EH (cell line): ENCODE measurements at places on chromosomes 5 and 9.

GRCh38 chr9:98660541-98660940, 48.2 kb downstream of the GABBR2 start:
- no peak for DNase-seq

GRCh38 chr9:70406434-70406862, 8.0 kb downstream of the KLF9 start:
- DNase-seq = peak; percentile 72

DNA sequence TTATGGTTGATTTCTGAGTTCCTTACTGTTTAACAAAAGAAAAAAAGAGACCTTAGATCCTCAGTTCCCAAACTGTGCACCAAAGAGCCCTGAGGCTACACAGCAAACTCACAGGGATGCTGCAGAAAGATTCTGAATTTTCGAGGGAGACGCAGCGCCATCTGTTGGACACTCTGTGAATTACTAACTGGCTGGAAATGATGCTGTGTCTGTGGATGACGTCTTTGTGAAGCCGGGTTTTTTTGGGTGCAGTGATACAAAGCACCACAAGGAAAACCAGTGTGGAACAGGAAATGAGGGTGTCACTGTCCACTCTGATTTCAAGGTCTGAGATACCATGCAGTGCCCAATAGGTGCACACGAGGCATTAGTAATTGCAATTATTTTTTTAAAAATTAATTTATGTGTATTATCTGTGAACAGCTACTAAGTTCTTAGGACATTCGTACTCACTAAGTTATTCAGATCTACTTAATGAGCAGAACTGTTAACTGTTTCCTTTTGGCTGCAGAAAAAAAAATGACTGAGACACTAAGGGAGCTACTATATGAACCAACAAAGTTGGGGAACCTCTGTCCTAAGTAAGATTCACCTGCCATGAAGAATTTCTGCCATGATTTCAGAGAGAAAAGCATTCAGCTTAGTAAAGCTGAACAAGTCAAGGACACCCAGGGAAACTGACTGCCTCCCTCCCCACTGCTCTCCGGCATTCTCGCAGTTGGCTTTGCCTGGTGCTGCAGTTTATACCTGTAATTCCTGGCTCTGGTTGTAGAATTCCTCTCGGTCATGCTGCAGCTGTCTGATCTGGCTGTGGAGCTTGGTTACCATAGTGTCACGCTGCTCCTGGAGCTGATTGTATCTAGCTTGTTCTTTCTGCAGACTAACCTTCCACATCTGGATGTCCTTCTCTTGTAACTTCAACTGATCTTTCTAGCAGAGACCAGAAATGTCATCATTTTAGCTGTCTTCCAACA, 23.4 kb downstream of the SPACA9 start:
- DNase-seq = peak; percentile 84

GRCh38 chr9:34291023-34291422, 38.0 kb downstream of the KIF24 start:
- no peak for DNase-seq

DNA sequence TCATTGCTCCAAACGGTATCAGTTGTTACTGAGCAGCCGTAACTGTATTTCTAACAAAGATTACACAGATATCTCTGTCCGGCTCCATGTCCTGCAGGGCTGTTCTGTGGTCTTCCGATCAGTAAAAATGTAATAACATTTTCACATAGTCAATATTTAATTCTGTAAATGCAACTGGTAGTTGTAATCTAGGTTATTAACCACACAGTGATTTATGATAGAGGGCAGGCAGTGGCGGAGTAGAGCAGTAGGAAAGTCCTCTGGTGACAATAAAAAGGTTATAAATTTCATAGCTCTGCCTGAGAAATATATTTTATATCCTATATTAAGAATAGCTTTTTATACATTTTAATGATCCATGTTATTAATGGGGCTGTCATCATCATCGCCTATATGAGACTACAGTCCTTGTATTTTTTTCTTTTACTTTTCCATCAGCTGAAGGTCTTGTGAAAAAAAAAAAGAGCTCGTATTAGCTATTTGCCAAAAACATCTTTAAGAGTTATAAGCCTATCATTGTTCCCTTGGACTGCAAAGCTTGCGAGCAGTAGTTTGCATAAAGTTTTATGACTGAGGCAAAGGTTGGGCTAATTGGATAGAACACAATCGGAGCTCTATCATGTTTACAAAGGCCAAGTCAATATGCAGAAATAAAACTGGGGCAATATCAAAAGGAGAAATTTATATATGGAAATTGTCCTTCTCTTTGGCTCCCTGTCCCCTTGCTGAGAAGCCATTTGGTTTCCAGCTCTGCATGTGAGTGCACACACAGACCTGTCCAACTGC, 648.0 kb downstream of the IRX1 start:
- DNase-seq = no peak

- DNase-seq = peak; percentile 20
These were observed 9.5 kb downstream of the MTRR start for GRCh38 chr5:7878381-7878873.

DNA sequence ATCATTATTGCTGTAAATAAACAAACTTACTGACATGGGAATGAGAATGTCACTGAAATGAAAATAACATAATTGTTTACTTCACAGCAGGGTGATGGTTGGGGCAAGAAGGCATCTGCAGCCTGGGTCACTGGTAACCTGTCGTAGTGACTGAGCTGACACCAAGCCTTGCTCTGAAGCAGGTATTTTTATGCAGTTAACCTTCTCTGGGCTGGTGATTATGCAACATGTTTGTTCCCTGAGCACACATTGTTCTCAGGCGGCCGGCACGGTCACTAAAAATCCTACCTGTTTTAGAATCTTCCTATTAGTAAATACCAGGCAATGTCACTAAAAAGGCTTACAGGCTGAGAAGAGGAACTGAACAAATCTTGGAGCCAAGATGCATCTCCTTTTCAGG, 157.7 kb upstream of the NR3C1 start:
- DNase-seq = no peak

DNA sequence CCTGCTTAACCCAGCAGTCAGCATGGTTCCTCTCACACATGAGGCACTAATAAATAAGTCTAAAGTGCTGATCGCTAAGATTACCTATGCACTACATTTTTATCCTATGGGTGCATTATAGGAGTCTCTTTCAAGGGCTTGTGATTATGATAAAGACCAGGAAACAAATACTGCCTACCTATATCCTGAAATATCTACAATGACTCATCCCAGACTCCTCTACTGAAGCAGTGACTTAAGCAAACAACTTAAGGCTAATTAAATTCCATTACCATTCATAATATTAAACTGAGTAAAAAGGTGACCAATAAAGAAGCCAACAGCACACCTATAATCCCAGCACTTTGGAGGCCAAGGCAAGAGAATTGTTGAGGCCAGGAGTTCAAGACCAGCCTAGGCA, 338.4 kb downstream of the DNAH5 start:
- peak; percentile 20 for DNase-seq

GRCh38 chr9:109771796-109772531, 8.0 kb upstream of the PALM2AKAP2 start:
- peak; percentile 86 for DNase-seq

DNA sequence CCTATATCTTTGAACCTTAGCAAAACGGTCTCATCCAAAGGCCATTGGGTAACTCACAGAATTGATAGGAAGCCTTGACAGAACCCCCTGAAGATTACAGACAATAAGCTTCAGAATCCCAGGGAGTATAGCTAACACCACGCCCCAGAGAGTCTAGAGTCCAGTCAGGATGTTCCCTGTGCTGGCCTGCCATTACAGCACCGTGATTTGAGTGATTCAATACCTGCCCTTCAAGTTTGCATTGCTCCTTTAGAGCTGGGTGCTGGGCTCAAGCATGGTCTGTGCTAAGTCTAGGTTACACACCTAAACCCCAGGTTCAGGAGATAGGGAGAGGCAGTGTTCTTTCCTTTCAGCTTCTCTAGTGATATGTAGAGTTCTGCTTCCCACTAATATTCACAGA, 90.5 kb downstream of the RASEF start:
- no peak for DNase-seq

DNA sequence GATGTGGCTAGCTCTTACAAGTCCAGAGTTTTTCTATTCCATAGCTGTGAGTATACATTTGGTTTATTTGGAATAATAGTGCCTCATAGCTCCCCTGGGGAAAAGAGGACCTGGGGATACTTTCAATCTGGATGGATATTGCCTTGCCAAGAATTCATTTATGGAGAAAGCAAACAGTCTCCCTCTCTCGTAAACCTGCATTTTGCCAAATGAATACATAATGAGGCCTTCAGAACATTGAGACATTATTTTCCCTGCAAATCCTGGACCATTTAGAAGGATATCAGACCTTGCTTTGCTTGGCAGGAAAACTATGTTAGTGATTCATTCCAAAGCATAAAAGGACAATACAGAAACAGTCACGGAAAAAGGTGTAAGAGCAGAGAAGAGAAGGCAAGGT, 569.6 kb upstream of the BRINP1 start:
- peak; percentile 14 for DNase-seq

DNA sequence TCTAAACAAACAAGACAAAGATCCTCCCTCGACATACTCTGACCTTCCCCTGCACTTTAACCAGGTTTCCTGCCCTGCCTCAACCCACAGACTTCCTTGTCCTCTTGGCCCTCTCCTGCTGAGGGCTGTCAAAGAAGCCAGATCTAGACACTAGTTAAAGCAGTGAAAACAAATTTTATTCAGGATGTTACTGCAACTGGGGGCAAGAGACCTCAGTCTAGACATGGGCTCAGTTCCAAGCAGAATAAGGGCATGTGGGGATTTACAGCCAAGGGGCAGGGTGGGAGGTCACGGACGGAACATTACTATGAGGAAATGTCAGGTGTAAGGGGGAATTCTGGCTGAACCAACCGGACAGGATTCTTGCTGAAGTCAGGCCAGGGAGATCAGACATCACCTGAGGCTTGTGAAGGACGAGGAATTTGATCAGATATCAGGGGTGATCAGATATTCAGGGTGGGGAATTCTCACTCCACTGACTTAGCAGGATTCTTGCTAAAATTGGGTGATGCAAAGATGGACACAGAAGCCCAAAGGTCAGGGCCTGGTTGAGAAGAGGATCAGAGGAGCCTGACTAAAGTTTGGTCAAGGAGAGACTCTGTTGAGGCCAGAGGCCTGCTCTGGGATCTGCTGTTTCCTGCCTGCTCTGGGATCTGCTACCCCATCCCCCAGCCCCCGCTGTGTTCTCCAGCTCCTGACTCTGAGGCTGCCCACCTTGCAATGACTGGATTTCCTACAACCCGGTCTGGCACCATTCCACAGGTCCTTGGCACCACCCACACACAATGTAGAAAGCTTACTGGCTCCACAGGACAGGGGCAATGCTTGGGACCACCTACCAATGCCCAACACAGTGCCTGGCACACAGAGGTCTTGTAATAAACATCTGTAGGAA, 21.5 kb downstream of the GABBR2 start:
- no peak for DNase-seq

DNA sequence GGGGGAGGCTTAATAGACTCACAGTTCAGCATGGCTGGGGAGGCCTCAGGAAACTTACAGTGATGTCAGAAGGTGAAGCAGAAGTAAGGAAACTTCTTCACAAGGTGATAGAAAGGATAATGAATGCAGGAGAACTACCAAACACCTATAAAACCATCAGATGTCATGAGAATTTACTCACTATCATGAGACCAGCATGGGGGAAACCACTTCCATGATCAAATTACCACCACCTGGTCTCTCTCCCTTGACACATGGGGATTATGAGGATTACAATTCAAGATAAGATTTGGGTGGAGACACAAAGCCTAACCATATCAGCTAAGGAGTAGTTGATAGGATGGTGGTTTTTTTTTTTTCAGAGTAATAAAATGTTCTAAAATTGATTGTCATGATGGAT, 201.8 kb downstream of the CDH12 start:
- no peak for DNase-seq

DNA sequence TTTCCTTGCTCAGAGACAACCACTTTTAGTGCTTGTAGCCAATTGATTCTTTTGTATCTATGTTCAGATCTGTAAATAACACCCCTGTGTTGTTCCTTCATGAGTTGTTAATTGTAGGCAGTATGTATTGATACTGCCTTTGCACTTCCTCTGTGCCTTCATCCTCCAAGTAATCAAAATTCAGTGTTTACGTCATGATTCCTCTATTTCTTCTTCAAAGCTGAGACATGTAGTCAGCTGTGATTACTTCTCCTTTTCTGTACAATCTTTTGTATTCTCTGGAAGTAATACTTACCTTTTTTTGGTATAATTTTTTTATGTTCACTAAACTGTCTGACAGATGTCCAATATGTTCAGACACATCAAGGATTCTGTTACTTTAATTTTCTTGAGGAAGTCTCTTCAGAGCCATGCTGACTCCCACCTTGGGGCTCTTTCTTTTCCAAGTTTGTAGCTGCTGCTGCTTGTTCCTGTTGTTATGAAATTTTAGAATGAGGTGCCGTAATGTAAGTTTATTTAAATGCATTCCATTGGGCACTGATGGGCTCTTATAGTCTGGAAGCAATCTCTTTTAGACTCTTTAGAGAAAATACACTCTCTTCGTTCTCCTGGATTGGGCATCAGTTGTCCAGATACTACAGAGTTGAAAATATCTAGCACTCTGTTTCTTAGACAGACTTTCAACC, 30.5 kb upstream of the LRRC70 start:
- peak; percentile 7 for DNase-seq

DNA sequence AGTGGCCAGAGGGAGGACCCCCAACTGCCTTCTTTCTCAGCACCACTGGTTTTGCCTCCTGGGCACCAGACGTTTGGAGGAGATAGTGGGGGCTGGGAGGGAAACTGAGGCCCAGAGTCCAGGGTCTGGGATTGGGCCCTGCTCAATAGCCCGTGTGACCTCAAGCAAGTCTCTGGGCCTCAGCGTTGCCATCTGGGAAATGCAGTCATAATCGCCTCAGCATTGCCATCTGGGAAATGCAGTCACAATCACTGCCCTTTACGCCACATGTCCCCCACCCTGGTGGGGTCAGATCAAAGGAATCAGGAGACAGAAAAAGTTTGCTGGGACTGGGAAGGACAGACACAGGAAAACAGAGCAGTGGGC, 1.6 kb downstream of the SH2D3C start:
- DNase-seq = no peak

- DNase-seq = peak; percentile 58
These were observed 71.0 kb downstream of the SH3PXD2B start for GRCh38 chr5:172383191-172383802.

DNA sequence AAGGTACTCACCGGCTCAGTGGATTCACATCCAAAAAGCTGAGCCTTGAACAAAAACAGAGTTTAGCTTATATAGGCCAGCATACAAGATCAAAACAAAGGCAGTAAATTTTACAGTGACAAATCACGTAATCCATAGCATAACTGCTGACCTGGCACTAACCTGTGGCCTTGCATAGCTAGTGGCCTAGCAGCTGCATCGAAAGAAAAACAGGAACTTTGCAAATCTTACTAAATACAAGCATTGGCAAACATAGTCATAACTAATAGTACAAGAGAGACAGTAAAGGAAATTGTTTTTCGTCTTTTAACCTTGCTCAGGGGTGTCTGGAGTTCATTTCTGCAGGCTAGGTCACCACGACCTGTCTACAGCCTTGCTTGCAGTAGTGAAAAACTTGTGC, 4.8 kb downstream of the HSDL2 start:
- no peak for DNase-seq

- DNase-seq = peak; percentile 37
These were observed 526.4 kb downstream of the NR2F1-AS1 start for GRCh38 chr5:93054424-93055163.
